Islet precursor cell (in vitro differentiated cells): ENCODE measurements at places on chromosomes 5 and 9.

- no peak for DNase-seq
Observed at GRCh38 chr5:90930756-90931431, 372.3 kb downstream of the ADGRV1 start.

DNA sequence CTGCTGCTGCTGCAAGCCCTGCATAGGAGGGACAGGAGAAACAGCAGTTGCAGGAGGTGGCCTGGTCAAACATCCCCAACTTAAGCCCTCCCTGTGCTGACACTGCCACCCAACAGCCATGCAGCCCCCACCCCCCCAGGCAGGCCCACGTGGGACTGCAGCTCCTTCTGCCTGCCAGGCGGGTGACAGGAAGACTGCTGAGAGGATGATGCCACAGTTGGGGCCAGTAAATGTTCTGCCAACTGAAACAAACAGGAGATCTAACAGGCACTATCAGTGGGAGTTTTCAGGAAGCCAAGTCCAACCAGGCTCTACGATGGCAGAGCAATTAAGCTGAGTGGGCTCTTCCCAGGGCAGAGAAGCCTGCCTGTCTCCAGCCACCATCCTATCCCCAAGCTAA, 31.1 kb downstream of the DIRAS2 start:
- no peak for DNase-seq

DNA sequence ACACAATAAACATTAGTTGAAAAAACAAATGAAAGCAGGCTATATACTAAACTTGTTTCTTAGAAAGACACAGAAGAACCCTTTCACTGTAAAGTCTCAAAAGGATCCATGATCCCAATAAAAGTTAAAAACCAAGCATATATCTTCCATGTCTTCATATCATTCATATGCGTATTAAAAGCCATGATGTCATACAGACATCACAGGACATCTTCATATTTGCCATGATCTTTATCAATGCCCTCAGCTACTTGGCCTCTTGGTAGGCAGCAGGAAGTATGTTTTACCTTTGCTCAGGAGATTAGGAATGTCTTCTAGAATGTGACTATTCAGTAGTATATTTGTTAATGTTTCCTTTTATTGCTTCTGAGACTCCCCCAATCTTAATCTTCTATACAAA, 16.8 kb downstream of the AP3B1 start:
- no peak for DNase-seq

DNA sequence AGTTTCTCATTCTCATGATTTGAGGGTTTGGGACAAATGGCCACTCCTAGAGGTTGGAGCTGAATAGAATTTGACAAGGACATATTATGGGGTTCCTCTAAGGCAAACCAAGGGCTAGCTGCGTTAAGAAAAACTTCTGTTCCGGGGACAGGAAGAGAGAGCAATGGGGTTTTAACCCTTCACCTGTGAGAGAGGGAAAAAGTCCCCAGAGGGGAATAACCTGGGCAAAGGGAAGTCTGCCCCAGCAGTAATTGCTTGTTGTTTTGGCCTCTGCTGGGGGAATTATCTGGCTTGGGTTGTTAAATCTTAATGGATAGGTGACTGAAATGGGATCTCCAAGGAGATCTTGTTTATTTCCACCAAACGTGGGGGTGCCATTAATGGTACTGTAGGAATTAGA, 110.1 kb upstream of the MOCS2 start:
- no peak for DNase-seq

DNA sequence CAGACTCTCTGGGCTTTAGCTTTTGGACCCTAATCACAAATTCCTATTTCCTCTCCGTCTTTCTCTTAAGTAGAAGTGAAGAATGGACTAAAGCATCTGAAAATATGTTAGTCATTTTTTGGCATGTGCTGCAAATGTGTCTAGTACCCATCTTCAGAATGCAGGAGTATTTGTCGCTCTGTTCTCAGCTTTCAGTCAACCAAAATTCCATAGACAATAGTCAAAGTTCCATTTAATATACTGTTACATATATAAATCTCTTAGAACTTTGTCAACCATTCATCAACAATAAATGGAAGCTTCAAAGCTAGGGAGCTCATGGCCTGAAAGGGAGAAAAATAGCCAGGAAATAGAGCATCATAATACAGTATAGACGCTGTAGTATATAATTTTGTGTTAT, 509.4 kb downstream of the BNC2 start:
- DNase-seq, result no peak

- DNase-seq, result no peak
Observed at GRCh38 chr9:113525831-113526230, 62.3 kb downstream of the RGS3 start.

- no peak for DNase-seq
Observed at GRCh38 chr5:28190011-28190410, 1151.6 kb upstream of the CDH9 start.

GRCh38 chr5:74579215-74579614, 61.3 kb downstream of the ENC1 start:
- DNase-seq, result no peak

- DNase-seq, result no peak
Observed at GRCh38 chr5:108637134-108637533, 110.6 kb upstream of the FER start.

- DNase-seq, result no peak
Observed at GRCh38 chr5:36611520-36612274, 5.3 kb downstream of the SLC1A3 start.

- peak; percentile 94 for DNase-seq
Observed at GRCh38 chr9:114082017-114082762, 4.1 kb upstream of the AMBP start.

DNA sequence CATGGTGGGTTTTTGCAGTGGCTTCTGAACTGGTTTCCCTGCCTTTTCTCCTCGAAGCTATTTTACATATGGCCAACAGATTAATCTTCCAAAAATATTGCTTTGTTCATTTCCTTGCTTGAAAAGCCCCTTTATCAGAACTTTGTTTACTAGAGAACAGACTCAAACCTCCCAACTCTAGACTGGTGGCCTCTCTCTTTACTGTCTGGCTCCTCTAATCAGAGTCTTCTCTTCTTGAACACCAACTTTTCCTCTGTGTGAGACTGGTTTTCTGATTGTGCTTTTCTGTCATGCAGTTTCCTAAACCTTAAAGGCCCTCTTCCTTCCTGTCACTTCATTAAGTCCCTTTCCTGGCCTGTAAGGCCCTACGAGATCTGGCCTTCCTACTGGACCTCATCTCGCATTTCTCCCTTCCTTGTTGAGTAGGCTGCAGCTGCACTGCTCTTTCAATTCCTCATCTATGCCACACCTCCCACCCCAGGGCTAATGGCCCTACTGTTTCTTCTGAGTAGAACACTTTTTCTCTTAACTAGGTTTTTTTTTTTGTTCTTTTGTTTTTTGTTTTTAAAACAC, 5.7 kb downstream of the C9orf43 start:
- DNase-seq, result peak; percentile 34

DNA sequence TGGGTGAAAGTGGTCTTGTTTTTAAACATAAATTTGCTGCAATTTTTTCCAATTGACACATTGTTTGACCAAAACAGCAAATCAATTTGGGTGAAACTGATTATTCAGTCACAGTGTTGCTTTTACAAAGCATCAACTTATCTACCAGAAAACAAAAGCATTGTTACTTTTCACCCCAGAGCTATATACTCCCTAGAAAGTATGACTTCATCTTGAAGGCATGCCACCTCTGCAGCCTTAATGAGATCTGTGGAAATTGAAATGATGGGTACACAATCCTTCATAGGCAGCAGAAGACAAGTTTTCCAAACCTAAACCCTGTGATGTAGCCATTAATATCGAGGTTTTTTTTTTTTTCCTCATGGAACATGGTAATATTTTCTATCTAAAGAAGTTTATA, 615.9 kb downstream of the CHSY3 start:
- peak; percentile 54 for DNase-seq

DNA sequence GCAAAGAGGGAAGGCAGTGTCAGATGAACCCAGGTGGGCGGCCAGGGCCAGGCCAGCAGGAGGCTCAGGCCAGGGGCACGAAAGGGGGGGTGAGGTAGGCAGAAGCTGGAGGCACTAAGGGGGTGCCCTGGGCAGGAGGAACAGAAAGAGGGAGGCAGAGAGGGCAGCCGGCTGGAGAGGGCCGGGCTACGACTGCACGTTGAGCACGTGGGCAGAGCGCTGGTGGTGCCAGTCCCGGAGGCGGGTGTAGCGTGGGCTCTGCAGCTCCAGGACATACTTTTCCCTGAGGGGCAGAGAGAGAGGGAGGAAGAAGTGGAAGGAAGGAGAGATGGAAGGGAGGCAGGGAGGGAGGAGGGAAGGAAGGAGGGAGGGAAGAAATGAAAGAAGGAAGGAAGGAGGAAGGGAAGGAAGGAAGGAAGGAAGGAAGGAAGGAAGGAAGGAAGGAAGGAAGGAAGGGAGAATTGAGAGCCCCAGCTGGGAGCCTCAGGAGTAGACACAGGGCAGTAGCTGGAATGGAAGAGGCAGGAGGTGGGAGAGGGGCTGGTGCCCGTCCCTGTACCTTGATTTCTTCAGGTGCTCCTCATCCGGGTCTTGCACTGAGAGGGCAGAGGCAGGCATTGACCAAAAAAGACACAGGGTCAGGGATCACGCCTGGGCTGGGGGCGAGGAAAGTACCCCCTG, 7.0 kb downstream of the PDLIM7 start:
- no peak for DNase-seq

DNA sequence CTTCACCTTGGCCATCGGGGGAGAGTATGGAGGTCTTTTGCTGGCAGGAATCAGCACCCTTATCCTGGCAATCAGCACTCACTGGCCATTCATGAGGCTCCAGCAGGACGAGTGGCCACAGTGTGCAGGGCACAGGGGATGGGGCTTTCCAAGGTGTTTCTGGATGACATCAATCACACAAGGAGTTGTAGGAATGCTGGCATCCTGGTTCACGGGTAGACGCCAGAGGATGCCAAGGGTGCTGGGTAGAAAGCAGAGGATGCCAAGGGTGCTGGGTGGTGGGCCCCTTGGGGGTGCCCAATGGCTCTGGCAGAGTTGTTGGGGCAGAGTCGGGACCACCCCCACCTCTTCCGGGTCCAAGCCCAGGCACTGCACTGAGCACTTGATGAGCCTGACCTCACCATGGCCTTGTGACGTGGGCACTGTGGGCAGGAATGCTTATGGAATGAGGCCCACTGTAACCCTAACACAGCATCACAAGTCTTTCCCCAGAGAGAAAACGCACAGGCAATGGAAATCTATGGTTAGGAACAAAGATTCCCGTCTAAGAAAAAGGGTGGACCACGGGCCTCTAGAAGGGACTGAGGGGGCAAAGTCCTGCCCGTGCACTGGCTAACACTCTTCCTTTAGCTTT, 29.1 kb downstream of the CEL start:
- no peak for DNase-seq
